ENCODE measurements at places on chromosomes 4 and X. TPM values are rescaled to one million over a fixed set of nuclear protein-coding genes. Genes with fewer than 3 reads are reported as not detected.

CXorf65 gene
- not detected for total RNA-seq

MAGEA2 gene
- total RNA-seq: 0.16 TPM

PSAPL1 gene
- 0.33 TPM for total RNA-seq

GPRASP1 gene
- 0.22 TPM for total RNA-seq

TLR6 gene
- total RNA-seq: 1.8 TPM

MEPE gene
- not detected for total RNA-seq

AFM gene
- not detected for total RNA-seq

KLKB1 gene
- not detected for total RNA-seq

NHSL2 gene
- 0.37 TPM for total RNA-seq

NUDT10 gene
- total RNA-seq: 0.98 TPM

CASP6 gene
- 16.7 TPM for total RNA-seq

PRR27 gene
- not detected for total RNA-seq

TMSB15C gene
- 0.16 TPM for total RNA-seq

SH3TC1 gene
- 18.9 TPM for total RNA-seq

NPY2R gene
- total RNA-seq: not detected

ADAMTS3 gene
- not detected for total RNA-seq

TMEM255A gene
- total RNA-seq: 0.43 TPM

RNF113A gene
- 30.5 TPM for total RNA-seq

DCTD gene
- 76.7 TPM for total RNA-seq

NPNT gene
- total RNA-seq: 0.29 TPM

MAGED4B gene
- 17.6 TPM for total RNA-seq

ITIH6 gene
- total RNA-seq: not detected

HERC6 gene
- 3.0 TPM for total RNA-seq

DEFB131A gene
- total RNA-seq: not detected

PDE5A gene
- 0.43 TPM for total RNA-seq

PASD1 gene
- not detected for total RNA-seq

SPANXB1 gene
- total RNA-seq: 2.0 TPM

SMR3B gene
- not detected for total RNA-seq

IL2RG gene
- 0.15 TPM for total RNA-seq

LRIT3 gene
- not detected for total RNA-seq

NONO gene
- total RNA-seq: 303 TPM

CT45A10 gene
- not detected for total RNA-seq

DUSP9 gene
- 1.8 TPM for total RNA-seq

RHOXF2 gene
- not detected for total RNA-seq

BMX gene
- total RNA-seq: not detected

CDS1 gene
- total RNA-seq: 0.48 TPM

MTHFD2L gene
- total RNA-seq: 10.1 TPM

FHIP1A gene
- total RNA-seq: 0.16 TPM

ADGRA3 gene
- total RNA-seq: 17.4 TPM

SH3BGRL gene
- total RNA-seq: 41.1 TPM

Measured in A549 treated with GW870086 at 1 μM for 4 hours (cell line).